COLO829 (cell line): ENCODE measurements at places on chromosomes 5 and 9.
A peak's percentile ranks its signal among the peaks of the same experiment; 100 is the strongest.

DNA sequence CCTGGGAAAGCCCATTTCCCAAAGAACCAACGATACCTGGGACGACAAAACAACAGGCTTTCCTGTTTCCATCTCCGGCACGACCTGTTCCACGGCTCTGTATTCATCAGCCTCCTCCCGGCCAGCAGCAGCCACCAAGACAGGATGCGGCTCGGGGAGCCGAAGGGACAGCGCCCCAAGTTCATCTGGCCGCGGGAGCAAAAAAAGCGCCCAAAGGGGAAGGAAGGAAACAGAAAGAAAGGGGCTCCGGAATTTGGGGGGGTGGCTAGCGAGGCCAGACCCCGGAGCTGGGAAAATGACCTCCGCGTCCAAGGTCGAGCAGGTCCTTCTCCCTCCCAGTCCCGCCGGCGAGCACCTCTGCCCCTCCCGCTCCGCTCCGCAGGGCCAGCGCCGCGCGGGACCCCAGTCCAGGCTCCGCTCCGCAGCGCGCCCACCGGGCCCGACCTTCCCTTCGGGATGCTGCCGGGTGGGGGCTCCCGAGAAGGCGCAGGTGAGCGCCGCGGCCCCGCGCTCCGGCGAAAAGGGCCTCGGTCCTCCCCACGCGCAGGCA, 608 bp downstream of the ELOVL7 start:
- DNase-seq, result no peak

DNA sequence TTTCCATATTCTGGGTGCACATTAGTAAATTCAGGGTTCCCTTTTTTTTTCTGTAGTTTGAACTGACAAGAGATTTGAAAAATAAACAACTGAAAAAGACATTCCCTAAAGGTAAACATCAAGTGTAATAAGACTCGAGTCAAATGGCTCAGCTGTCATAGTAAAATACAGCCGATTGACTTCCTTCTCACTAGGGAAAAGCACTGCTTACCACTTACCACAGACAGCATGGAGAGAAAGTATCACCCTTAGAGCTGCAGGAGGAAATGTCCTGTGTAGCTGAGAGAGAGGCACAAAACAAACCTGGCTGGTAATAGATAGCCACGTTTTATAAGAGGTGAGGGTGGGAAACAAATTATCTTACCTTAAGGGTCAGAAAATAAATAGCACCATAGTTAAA, 12.1 kb upstream of the DMAC1 start:
- DNase-seq, result no peak

DNA sequence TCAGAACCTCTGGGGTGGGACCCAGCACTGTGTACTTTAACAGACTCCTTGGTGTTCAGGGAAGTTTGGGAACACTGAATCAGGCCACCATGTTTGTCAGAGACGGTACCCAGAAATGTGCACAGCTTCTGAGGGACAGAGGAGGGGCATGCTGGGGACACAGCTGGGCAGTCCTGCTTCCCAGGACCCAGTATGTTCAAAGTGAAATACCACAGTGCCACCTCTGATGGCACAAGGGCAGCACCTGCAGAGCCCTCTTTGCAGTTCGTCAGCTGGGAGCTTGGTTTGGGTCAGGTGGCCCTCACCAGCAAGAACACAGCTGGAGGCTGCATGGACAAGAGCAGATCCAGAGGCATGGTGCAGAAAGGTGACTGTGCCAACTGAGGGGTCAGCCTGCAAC, 51.2 kb downstream of the NDST1 start:
- no peak for DNase-seq

GRCh38 chr5:55180016-55180415, 7.0 kb upstream of the CDC20B start:
- no peak for DNase-seq

DNA sequence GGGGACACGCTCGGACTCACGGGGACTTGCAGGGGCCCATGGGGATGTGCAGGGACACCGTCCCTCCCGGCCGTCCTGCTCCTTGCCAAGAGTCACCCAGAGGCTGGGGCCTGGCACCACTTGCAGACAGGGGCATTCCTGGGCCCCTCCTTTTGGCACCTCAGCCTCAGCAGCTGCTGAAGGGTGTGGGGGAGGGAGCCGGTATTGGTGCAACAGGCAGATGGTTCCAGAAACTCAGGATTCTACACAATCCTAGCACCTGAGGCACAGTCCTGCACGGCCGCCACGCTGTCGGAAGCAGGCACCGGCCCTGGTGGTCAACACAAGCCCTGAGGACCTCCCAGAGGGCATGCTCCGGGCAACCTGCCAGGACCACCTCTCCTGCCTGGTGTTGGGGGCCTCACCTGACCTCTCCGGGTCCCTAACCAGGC, 19.3 kb upstream of the SLC12A7 start:
- no peak for DNase-seq

DNA sequence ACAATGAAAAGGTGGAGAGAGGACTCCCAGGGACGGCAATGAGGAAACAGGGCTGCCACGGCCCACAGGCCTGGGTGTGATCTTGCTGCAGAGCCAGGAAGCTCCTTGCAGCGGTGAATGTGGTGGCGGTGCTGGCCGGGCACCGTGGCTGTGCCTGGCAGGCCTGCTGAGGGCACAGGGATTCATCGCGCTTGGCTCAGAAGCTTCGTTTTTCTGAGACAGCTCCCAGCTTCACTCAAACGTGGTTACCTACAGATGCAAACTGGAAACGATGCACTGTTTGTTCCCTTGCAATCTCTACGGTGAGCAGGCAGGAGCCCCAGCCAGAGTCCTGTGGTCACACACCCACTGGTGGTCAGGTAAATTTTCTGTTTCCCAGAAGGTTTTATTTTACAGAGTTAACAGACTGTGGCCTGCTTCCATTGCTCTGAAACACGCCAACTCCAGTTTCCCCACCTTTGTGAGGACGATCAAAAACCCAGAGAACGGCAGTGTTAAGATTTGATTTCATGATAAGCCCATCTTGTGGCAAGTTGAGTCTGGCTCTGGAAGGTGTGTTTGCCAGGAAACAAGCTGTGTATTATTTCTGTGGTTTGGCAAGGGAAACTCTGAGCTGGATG, 183.9 kb downstream of the AUH start:
- DNase-seq, result no peak

GRCh38 chr9:135463140-135463539, 16.4 kb upstream of the PPP1R26 start:
- peak; percentile 35 for DNase-seq

DNA sequence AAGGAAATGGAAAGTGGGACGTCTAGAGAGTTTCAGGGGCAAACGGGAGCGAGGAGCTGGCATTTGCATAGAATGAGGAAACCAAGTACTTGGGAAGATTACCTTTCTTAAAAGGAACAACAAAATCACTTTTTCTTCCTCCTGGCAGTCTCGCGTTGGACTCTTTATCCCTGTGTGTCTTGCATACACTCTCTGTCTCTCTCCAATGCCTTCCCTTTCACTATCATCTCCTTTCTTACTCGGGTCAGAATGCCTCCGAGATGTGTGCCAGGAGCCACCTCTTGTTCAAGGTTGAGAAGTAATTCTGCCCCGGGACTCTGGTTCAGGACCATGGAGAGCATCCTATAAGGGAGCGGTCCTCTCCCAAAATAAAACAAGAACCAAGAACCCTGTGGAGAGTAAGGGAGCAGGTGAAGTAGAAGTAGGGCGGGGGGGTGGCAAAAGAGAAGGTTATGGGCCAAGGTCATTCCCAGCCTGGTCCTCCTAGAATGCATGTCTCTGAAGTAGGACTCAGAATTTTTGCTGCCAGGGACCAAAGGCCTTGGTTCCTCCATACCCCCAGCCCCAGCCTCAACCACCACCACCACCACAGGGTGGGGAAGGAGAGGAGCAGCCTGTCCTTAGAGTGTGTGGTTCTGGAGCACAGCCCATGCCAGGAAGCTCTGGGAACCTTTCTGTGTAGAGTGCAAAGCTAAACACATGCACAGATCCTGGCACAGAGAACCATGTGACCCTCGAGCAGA, 72.1 kb upstream of the ARAP3 start:
- DNase-seq, result peak; percentile 19

DNA sequence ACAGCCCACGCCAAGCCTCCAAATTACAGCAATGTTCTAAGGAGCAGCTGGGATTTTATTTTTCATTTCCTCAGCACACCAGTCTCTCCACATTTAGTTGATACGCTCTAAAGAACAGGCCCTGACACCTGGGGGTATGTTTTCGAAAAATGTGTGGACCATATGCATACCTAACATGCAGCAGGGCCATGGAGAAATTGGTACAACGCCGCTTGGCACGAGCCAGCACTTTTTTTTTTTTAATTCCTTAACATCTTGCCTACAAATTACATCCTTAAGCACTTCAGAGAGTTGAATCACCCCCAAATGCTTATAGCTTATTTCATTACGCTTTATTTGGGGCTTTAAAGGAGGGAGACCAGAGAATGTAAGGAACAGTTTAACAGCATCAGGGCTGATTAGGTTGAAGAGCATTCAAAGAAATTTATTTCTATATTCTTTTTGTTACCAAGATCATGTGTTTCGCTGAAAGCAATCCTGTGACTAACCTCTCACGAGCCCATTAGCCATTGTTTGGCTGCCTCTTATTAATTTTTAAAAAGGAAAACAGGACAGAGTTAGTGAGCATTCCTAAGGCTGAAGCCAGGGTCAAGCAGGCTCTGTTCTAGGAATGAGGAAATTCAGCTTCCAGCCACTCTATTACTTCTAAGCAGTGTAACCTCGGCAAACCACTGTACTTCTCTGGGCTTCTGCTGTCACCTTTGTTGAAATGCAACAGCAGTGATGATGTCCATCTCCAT, 173.8 kb downstream of the ACTL7B start:
- no peak for DNase-seq

DNA sequence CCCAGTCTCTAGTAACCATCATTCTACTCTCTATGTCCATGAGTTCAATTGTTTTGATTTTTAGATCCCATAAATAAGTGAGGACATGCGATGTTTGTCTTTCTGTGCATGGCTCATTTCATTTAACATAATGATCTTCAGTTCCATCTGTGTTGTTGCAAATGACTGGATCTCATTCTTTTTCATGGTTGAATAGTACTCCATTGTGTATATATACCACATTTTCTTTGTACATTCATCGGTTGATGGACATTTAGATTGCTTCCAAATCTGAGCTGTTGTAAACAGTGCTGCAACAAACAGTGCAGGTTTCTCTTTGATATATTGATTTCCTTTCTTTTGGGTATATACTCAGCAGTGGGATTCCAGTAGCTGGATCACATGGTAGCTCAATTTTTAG, 46.4 kb downstream of the S100Z start:
- no peak for DNase-seq

DNA sequence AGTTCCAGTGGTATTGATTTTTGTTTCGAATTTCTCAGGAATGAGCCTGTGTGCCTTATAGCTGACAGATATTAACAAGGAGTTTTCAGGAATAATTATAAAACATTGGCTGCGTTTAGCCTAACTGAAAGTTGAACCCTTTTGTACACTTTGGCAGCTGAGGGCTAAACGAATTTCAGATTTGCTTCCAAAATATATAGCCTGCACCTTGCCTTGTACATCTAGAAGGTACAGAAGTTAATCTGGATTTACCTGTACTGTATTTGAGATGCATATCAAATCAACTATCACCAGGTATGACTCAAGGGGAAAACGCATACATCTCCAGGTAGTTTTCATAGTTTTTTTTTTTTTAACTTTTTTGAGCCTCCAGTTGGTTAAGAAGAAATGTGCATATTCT, 1.9 kb upstream of the MSX2 start:
- no peak for DNase-seq

DNA sequence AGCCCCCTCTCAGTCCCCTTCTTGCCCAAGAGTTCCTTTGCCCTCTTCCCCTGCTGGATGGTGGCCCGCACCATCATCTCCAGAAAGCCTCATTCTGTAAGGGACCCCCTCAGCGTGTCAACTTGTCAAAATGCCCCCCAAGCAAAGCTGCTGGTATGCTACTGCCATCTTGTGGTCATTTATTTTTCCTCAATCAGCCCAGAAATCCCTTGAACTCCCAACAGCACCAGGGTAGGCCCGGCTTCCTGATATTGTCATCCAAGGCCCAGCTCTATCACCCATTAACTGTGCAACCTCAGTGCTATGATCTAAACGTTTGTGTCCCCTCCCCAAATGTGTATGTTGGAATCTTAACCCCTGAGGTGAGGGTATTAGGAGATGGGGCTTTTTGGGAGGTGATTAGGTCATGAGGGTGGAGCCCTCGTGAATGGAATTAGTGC, 53.2 kb upstream of the FBXW11 start:
- no peak for DNase-seq

DNA sequence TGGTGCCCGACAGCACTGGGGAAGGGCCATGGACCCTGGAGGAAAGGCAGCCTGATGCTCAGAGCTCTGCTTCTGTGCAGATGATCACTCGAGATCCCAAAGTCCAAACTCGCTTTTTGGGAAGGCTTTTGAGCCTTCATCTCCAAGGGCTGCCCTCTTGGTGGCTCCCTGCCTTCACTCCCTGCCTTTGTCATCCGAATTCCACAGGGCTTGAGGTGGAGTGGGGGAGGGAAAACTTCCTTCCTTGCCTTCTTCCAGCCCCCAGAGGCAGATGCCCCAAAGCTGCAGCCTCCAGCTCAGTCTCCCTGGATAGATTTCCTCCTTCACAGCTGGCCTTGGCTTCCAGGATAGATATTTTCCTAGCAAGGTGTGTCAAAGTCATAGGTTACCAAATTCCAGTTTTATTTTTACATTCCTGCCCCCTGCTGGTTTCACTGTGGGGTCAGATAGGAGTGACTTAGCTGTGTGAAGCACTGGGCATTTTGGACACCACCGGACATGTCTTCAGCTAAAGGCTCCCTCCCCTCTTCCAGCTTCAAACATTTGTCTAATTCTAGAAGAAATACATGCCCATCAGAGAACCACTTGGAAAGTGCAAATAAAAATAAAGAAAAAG, 268.2 kb downstream of the HSPA4 start:
- no peak for DNase-seq

DNA sequence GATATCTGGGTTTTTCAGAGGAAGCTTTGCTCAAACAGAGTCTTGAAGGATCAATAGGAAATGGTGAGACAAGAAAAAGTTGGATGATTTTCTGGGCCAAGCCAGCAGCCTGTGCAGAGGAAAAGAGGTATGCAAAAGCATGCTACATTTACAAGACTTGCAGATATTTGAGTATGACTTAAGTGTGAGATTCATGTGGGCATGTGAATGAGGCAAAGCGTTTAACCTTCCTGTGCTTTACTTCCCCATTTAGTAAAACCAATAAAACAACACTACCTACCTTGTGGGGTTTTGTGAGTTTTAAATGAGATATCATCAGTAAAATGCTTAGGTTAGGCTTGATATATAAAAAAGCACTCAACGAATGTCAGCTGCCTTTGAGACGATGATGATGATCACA, 58.1 kb downstream of the PIP5K1B start:
- no peak for DNase-seq

- DNase-seq, result no peak
Measured at GRCh38 chr5:80192507-80193241, 63.2 kb downstream of the SERINC5 start.

DNA sequence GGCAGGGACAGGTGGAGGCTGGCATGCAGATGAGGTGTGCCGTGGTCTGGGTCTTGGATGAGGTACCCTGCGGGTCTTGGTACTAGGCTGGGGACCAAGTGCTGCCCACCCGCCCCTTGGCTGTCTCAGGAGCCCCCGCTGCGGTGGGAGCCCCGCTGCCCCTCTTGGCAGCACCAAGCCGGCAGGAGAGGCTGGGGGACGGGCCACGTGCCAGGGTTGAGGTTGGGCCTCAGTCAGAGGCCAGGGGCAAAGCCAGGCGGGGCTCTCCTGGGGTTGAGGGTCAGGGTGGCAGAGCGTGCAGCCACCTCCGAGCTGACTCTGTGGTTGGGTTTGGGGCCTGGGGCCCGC, 2.0 kb downstream of the CARD9 start:
- no peak for DNase-seq
